ENCODE measurements at places on chromosomes 6 and 20.
A peak's percentile ranks its signal among the peaks of the same experiment; 100 is the strongest.

DNA sequence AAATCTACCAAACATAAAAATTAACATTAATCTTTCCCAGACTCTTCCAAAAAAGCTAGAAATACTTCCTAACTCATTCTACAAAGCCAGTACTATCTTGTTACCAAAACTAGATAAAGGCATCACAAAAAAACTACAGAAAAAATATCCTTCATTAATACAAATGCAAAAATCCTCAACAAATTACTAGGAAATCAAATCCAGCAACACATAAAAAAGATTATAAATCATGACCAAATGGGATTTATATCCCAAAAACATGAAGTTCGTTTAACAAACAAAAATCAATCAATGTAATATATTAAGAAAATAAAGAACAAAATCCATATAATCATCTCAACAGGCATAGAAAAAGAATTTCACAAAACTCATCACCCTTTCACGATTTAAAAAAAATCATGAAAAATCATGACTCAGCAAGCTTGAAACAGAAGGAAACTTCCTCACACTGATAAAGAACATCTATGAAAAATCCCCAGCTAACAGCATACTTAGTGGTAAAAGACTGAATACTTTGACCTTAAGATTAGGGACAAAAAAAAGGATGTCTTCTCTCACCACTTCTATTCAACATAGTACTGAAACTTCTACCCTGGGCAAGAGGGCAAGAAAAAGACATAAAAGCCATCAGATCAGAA lies 43.2 kb downstream of the RANBP9 start:
- DNase-seq: no peak

DNA sequence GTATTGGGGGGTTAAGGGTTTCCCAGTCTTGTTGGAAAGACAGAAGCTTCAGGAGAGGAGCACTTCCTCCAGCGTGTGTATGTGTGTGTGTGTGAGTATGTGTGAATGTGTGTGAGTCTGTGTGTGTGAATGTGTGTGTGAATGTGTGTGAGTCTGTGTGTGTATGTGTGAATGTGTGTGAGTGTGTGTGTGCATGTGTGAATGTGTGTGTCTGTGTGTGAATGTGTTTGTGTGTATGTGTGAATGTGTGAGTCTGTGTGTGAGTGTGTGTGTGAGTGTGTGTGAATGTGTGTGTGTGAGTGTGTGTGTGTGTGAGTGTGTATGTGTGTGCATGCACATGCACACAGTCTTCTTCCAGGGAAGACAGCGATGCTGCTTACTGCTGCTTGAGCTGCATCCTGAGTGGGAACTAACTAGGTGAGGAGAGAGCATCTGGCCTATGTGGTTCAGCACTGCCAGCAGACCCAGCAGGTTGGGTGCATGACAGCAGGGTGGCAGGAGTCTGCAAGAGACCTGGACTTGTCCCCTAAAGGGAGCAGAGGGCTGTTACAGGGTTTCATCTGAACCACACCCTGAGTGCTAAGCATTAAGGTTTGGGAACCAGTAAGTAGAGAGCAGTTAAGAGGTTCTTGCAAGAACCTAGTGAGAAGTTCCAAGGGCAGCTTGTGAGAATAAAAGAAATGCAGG lies 22.7 kb upstream of the CCND3 start:
- DNase-seq: no peak

GRCh38 chr6:147238164-147238563 lies 33.9 kb downstream of the STXBP5 start:
- DNase-seq: no peak

DNA sequence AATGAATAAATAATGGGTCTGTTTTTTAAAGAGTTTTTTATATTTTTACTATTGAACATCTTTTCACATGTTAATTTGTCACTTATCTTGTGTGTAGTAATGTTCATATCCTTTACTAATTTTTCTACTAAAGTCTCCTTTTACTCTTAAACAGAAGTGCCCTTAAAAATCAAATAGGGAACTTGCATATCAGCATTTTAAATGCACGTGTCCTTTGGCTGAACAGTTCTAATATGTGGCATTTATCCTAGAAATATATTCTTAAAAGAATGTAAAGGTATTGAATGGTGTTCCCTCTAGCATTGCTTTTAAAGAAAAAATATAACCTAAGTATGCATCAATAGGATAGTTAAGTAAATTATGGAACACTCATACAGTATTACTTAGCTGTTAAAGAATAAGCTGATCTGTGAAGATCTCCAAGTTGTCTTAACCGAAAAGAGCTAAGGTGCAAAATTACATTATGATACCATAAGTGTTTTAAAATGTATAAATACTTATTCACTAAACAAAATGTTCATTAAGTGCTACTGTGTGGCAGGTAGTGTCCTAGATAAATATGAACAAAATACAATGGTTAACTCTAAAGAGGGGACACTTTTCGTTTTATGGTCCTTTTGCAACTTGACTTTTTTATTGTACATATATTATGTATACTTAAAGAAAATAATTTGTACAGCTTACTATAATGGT lies 631 bp upstream of the PGBD1 start:
- no peak for DNase-seq

DNA sequence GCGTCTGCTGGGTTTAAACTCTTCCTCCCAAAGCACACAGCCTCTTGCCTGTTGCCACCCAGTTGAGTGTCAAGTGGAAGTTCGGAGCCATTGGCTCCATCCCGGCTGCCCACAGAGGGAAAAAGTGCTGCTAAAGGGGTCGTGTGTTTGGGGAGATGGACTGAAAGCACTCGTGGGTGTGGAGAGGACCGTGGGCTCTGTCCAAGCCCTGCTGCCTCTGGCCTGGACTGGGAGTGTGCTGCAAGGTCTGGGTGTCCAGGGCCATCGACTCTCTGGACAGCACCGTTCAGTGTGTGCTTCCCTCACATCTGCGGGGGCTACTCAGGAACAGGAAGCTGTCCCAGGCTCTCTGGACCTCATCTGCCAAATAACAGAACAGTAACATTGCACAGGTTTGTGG lies 269.3 kb downstream of the DLL1 start:
- no peak for DNase-seq

GRCh38 chr20:5614506-5614905 lies 135.7 kb upstream of the SHLD1 start:
- DNase-seq: no peak

DNA sequence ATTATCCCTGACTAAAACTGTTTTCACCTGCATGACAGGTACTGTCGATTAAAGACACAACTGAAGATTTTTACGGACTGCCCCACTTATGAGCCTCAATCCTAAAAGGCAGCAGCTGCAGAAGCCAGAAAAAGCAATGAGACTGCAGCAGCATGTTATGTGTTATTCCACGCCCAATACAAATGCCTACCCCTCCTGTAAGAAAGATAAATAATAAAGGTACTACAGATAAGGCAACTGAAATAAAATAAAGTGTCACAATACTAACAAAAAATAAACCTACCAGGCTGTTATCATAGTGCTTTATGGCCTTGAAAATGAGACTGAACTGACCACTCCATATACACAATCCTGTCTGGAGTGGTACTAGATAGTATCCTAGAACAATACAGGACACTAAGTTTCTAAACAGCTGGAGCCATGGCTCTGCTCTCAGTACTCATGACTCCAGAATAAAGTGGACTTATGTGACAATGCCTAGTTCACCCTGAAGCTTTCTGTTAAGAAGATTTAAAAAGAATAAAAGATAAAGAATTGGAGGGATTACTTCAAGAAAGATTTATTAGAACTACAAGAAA lies 9.5 kb downstream of the BCLAF1 start:
- DNase-seq: no peak

- DNase-seq: no peak
These were observed 247.8 kb downstream of the HAO1 start for GRCh38 chr20:7692478-7692877.

GRCh38 chr6:13217206-13217905 lies 111.0 kb downstream of the TBC1D7 start:
- DNase-seq: no peak

DNA sequence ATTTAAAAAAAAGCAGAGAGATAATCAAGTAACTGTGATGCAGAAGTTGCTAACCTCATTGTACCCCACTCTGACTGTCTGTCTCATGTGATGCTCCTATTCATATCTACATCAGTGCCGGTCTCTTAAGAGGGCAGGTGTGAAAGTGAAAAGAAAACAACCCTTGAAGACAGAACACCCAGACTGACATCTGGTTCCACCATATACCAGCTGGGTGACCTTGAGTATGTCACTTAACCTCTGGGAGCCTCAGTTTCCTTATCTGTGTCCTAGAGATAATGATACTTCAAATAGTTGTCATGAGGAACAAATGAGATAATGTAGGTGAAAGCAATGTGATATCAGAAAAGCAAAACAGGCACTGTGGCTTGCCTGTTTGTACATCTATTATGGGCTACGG lies 426.8 kb upstream of the SOX4 start:
- DNase-seq: no peak

DNA sequence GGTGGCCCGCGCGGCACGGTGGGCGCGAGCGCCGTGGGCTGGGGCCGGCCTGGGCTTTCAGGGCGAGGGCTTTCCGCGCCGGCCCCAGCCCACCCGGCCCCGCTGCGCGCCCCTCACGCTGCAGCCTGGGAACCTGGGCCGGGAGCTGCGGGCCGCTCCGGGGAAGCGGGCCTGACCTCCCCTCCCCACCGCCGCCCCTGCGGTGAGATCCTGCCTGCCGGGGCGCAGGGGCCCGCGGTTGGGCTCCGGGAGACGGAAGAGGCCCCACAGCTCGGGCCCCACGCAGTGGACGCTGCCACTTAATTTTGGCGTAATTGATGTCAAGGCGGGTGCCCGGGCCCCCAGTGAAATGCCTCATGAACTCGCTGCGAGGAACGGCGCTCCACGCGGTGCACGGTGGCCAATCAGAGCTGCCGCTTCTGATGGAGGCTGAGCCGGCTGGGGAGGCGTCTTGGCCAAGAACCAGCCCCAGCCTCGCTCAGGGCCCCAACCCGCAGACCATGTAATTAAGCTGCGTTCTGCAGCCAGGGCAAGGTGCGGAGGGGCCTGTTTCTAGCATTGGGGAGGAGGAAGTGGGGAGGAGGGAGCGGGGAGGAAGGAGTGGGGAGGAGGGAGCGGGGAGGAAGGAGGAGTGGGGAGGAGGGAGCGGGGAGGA lies 96.1 kb upstream of the BHLHE23 start:
- peak; percentile 75 for DNase-seq

- DNase-seq: no peak
These were observed 29.8 kb upstream of the EEF1E1 start for GRCh38 chr6:8132130-8132529.
